Mononuclear cell (primary cell): ENCODE measurements at places on chromosomes 11 and 22. TPM values are rescaled to one million over a fixed set of nuclear protein-coding genes. Genes with fewer than 3 reads are reported as not detected.

Gene INCENP
- total RNA-seq: 10.3 TPM

Gene DAGLA
- total RNA-seq: 0.94 TPM

Gene UNC93B1
- total RNA-seq: 62.7 TPM

Gene TCN2
- total RNA-seq: 8.7 TPM

Gene B4GALNT4
- 0.21 TPM for total RNA-seq

Gene OR5A1
- under 0.01 TPM for total RNA-seq
